ENCODE measurements at places on chromosomes 5 and 9.

DNA sequence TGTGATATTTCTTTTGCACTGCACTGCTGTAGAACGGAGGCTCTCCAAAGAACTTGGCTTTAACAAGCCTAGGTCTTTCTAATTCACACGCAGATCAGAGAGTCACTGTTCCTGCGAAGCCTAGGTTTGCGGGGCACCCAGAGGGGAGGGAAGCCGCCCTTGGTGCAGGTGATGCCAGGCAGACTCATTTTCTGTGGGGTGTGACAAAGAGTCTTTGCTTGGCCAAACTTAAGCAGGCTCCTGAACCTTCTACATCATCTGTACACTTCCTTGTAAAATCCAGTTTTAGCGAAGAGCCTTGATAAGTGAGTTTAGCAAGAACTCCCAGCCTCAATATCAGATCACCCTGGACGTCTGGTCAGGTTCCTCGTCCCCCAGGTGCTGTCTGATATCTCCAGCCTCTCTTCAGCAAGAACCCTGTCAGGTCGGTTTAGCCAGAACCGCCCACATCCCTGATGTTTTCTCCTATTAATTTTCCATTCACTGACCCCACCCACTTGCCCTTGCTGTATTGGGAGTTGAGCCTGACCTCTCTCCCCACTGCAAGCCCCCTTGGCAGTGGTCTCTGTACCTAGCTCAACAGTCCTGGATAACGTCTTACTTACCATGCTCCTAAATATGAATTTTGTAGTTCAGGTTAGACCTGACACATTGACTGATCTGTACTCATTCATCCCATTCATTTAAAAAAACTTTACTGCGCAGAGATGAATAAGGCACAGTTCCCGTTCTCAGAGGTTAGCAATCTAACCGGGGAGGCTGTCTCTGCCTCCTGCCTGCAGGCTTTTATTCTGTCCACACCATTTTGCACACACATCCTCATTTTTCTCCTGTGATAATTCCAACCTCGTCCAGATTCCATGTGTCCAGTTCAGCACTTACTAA is 880 bp upstream of the UBAC1 start:
- no peak for DNase-seq

GRCh38 chr9:121825031-121825691 is 173.7 kb downstream of the DAB2IP start:
- no peak for DNase-seq

DNA sequence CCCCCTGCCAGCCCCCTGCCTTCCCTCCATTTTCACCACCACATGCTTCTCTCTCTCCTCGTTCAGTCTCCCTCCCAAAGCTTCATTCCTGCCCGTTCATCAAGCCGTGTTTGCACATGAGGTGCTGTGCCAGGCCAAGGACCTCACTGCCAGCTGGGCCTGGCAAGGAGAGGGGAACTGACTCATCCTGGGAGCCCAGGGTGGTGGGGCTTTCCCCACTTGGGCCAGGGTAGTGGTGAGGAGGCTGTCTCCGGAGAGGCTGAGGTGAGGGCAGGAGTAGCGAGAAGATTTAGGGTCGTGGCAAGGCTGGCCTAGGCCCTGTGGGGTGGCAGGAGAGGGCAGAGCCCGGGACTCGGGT is 30.4 kb upstream of the NOTCH1 start:
- no peak for DNase-seq

- DNase-seq: no peak
Observed at GRCh38 chr9:123642291-123643278, 286.6 kb downstream of the CRB2 start.

GRCh38 chr9:113293285-113293878 is 9.8 kb downstream of the RNF183 start:
- no peak for DNase-seq

- DNase-seq: peak; percentile 90
Observed at GRCh38 chr9:35604578-35605350, at the start of gene TESK1. TESK1 (plus strand) TSS chr9:35605262; CDS start chr9:35605620, 358 bp downstream.

DNA sequence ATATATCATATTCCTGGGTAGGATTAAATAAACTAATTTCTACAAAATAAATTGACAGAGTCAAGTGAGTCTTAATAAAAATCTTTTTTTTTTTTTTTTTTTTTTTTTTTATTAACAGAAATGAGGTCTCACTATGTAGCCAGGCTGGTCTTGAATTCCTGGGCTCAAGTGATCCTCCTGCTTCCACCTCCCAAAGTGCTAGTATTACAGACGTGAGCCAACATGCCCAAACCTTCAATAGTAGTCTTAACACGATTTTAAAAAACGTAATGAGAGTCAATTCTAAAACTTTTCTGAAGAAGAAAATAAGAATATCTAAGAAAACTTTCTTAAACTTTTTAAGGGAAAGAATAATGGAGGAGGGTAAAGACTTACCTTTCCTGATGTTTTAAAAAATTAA is 84.2 kb downstream of the YIPF5 start:
- DNase-seq: no peak

- no peak for DNase-seq
Observed at GRCh38 chr9:84818791-84819190, 149.3 kb downstream of the NTRK2 start.

GRCh38 chr9:81776834-81777233 is 87.5 kb upstream of the TLE1 start:
- DNase-seq: no peak

DNA sequence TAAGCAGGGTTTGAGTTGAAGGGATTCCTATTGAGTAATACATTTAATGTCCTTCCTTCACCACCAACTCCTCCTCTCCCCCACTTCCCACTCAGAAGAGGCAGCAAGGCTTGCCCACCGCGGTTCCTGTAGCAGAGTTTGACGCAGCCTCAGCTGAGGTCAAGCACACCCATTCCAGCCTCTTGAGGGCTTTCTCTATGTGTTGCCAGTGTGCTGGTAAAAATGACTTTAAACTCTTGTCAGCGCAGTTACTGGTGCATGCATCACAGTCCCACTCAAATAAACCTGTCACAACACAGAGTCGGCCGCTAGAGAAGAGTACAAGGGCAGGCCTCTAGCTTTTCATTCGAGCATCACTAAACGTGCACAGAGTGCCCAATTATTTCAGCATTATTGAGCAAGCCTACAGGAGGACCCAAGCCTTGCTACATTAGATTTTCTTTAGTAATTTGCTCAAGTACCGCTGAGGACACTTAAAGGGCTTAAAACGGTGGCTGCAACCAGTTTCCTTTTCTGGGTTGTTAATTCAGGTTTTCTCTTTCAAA is 79.6 kb downstream of the TLE4 start:
- DNase-seq: no peak

- DNase-seq: no peak
Observed at GRCh38 chr5:138649775-138650174, 74.6 kb upstream of the HSPA9 start.

- no peak for DNase-seq
Observed at GRCh38 chr9:93254061-93254481, 70.1 kb downstream of the WNK2 start.

DNA sequence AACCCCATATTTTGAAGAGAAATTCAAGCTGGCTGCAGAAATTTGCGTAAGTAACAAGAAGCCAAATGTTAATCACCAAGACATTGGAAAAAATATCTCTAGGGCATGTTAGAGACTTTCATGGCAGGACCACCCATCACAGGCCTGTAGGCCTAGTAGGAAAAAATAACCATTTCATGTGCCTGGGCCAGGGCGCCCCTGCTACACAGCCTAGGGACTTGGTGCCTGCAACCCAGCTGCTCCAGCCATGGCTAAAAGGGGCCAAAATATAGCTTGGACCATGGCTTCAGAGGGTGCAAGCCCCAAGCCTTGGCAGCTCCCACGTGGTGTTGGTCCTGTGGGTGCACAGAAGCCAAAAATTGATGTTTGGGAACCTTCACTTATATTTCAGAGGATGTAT is 167.7 kb upstream of the NMUR2 start:
- no peak for DNase-seq

- no peak for DNase-seq
Observed at GRCh38 chr5:91293131-91293530, 90.0 kb downstream of the ARRDC3 start.

DNA sequence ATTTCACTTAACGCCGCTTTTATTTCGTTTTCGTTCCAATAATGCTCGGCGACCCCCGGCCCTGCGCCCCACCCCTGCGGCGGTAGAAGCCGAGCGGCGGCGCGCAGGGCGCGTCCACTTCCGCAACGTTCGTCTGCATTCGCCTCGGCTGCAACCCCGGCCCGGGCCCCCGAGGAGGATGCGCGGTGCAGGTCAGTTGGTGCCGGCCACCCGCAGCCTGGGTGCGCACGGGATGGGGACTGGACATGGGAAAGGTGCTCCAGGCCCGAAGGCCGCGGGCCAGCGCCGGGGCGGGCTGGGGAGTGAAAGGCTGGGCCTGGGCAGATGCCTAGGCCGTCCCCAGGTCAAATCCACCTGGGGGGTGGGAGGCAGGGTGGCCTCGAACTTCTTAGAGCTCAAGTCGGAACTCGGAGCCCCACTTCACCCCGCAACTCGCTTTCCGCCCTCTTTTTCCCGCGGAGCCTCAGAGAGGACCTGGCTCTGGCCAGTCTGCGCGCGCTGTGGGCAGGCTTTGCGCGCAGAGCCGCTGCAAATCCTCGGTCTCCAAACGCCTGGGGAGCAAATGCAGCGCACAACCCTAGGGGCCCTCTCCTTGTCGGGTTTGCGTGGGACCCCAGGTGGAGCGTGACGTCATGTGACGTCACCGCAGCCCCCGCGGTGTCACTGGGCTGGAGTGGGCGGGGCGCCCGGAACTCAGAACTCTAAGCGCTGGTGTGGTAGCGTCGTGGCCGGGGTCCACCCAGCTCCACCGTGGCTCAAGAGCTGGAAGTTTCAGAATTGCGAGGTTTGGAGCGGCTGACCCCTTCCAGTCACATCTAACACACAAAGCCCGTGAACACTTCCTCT is 3.3 kb downstream of the TLX3 start:
- DNase-seq: no peak

GRCh38 chr5:150570333-150570732 is 62.4 kb downstream of the NDST1 start:
- DNase-seq: no peak

GRCh38 chr5:124207118-124207517 is 539.3 kb downstream of the ZNF608 start:
- peak; percentile 42 for DNase-seq

DNA sequence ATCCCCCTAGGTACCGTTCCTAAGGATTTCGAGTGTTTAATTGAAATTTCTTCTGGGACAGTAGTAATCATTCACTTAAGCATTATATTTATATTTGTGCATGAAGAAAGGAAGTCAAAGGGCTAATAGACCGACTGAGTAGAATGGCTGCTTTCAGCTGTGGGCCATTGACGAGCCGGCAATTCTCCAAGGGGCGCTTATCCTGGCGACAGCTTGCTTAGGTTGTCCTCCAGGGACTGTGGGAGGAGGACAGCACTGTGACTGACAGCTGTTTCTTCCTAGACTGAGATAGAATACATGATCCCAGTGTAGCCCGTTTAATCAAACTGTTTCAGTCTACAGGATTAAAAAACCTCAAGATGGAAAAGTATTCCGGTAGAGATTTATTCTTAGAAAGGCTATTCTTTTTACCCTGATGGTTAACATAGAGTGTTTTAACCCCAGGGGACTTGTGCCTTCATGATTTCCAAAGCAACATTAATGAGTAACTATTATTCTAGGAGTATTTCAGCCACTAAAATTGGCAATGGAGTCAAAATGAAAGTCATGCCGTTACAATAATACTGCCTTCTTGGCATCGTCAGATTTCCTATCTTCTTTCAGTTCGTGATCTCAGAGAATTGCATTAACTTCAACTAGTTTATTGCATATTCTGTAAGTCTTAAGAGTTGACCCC is 943.1 kb upstream of the WWC1 start:
- DNase-seq: no peak

DNA sequence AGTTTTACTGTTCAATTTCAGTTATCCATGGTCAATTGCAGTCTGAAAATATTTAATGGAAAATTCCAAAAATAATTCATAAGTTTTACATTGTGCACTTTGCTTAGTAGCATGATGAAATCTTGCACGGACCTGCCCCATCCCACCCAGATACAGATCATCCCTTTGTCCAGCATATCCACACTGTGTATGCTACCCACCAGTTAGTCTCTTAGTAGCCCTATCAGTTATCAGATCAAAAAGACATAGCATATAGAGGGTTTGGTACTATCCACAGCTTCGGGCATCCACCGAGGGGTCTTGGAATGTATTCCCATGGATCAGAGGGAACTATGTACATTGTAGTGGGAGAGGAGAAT is 97.7 kb downstream of the SLC44A1 start:
- DNase-seq: no peak

DNA sequence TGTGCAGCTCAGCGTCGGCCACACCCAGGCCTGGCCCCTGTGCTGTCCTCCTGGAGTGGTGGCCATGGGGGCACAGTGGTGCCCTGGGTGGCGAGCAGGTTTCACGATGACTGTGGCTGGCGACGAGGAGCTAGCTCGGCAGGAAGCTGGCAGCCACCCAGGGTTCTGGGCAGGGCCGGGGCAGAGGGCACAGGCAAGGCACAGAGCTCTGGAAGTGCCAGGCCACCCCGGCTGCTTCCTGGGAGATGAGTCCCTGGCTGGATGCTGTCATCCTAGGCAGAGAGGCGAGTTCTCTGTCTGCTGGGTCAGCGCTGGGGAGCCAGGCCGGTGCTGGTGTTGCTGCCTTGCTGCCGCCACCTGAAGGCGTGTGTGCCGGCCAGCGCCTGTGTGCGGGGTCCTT is 51.7 kb downstream of the RXRA start:
- no peak for DNase-seq

- no peak for DNase-seq
Observed at GRCh38 chr9:120920806-120921178, 5.8 kb downstream of the TRAF1 start.

- DNase-seq: peak; percentile 71
Observed at GRCh38 chr9:134134949-134135342, 936 bp upstream of the WDR5 start.

DNA sequence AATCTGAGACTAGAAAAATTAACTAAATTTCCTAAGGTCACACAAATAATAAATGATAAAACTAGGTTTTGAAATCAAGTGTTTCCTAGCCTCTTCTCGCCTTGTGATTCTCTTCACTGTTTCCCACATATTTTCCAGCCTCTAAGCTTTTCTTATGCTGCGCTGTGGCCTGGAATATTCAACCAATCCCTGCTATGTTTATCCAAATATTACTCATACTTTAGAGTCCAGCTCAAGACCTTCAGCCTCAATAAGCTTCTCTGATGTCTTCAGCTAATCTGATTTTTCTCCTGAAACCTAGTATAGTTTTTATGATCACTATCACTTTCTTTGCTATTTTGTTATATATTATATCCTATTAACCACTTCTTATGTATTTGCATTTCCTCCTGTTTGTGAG is 303.1 kb upstream of the CDH6 start:
- DNase-seq: no peak

- no peak for DNase-seq
Observed at GRCh38 chr5:36935805-36936204, 59.2 kb downstream of the NIPBL start.

- DNase-seq: no peak
Observed at GRCh38 chr9:3099646-3100045, 255.8 kb upstream of the PUM3 start.

GRCh38 chr9:20065796-20066700 is 277.2 kb upstream of the SLC24A2 start:
- no peak for DNase-seq

GRCh38 chr9:27808864-27809263 is 235.6 kb upstream of the C9orf72 start:
- DNase-seq: no peak

Data from HuH-7 (cell line).